ENCODE measurements at places on chromosomes 1 and 21.

DNA sequence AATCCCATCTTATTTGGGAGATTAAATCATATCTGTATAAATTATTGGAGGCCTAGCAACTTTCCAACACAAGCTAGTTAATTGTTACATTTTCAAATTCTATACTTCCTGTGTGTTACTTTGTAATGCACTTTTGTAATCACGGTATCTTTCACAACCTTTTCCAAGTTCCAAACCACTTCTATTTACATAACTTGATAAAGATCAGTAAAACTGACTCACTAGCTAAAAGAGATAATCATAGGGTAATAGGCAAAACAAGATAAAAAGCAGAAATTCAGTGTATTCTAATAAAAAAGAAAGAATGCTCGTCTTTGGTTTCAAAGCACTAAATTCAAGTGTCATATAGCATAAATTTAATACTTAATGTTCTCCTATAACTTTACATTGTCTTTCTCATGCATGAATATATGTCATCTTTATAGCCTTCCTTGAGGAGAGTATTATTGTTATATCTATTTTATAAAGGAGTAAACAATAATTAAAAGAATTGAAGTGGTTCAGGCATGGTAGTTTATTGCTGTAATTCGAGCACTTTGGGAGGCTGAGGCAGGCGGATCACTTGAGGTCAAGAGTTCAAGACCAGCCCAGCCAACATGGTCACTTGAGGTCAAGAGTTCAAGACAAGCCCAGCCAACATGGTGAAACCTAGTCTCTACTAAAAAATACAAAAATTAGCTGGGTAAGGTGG lies 66.4 kb downstream of the RGS13 start:
- no peak for DNase-seq

GRCh38 chr1:155856257-155856974 lies 598 bp downstream of the GON4L start:
- DNase-seq: no peak

DNA sequence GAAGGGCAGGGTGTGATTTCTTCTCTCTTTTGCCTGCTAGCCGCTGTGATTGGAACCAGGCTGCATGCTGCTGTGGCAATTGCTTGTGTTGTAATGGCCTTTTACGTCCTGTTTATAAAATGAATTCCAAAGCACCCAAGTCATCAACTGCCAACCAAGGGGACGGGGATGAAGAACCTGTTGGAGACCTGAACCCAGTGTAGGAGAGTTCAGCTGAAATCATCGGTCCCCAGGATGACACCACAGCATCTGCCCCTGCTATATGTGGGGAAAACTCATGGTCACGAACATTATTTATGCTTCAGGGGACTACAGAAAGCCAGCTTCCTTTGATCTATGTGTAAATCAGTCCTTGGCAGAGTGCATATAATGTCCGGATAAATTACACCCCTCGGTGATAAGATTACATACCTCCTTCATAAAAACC lies 3.8 kb downstream of the TMEM167B start:
- no peak for DNase-seq

GRCh38 chr1:182764029-182764727 lies 25.4 kb upstream of the NPL start:
- no peak for DNase-seq

GRCh38 chr1:206035027-206035426 lies 11.3 kb upstream of the CTSE start:
- DNase-seq: no peak

DNA sequence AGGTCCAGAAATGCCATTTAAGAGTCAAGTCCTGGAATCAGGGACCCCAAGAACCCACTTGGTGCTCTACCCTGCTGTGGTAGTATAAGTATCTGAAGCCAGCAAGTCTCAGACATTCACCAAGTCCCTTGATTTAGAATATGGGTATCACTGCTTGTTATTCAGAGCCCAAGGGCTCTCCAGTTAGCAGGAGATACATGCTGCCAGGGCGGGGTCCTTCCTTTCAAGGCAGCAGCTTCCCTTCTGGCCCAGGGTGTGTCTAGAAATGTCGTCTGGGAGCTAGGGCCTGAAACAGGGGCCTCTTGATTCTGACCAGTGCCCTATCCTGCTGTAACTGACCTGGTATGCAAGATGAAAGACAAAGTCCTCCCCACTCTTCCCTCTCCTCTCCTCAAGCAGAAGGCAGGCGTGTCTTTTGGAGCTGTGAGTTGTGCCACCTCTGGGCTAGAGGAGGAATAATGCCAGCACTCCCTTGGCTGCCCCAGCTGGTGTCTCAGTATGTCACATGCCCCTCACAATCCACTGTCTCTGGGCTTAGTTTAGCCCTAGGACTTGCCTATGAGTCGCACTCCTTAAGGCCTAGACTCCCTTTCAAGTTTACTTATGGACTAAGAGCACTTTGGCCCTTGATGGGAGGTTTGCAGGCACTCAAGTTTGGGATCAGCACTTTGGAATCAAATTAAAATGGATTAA lies 200.2 kb downstream of the MRPL39 start:
- DNase-seq: no peak

- no peak for DNase-seq
These were observed 332.7 kb downstream of the NEGR1 start for GRCh38 chr1:71949681-71950080.

DNA sequence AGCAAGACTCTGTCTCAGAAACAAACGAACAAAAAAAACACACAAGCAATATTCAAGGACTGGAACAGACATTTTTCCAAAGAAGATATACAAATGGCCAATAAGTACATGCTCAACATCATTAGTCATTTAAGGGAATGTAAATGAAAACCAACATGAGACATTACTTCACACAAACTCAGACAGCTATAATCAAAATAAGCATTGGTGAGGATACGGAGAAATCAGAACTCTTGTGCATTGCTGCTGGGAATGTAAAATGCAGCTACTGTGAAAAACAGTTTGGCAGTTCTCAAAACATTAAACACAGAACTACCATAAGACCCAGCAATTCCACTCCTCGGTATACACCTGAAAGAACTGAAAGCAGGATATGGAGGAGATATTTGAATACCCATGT lies 15.4 kb downstream of the NOL9 start:
- no peak for DNase-seq

GRCh38 chr1:172356620-172357019 lies 63.9 kb upstream of the C1orf105 start:
- no peak for DNase-seq

DNA sequence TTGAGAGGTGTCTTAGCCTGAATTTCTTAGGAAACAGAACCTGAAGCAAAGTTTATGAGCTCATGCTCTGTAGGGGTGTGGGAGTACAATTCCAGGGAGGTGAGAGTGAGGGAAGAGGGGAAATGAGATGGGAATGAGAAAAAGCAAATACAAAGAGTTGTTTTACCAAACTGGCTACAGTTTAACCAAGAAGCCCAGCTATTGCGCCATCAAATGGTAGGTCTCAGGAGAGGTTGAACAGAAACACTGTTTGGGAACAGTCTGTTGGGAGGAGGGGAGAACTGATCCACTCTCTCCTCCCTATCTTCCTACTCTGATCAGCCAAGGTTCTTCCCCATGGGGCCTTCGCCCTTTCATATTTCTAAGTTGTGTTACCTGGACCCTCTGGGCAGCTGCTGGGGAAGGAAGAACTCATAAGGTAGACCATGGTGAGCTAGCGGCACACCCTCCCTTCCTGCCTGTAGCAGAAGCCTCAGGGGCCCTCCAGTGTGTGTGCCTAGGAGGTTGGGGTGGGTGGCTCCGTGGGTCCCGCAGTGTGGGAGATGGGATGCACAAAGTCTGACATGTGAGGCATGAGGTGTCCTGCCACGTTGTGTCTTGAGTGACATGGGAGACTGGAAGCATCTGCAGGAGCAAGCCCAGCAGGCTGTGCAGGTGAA lies 120.5 kb downstream of the UCK2 start:
- DNase-seq: no peak

GRCh38 chr21:24275616-24276015 lies 1331.7 kb downstream of the MRPL39 start:
- no peak for DNase-seq

GRCh38 chr1:46455951-46456350 lies 33.7 kb upstream of the DMBX1 start:
- no peak for DNase-seq

GRCh38 chr1:1232208-1232795 lies at the start of gene B3GALT6:
Gene B3GALT6, plus strand, starts transcription at chr1:1232237. Its CDS starts 42 bp downstream, at chr1:1232279.
- DNase-seq: no peak

GRCh38 chr1:22494943-22495579 lies 43.4 kb downstream of the ZBTB40 start:
- DNase-seq: no peak

- DNase-seq: no peak
These were observed 3.8 kb downstream of the PTAFR start for GRCh38 chr1:28172713-28173150.

- no peak for DNase-seq
These were observed 20.9 kb downstream of the TMEM50B start for GRCh38 chr21:33458861-33459260.

GRCh38 chr1:178713259-178713658 lies 11.8 kb upstream of the RALGPS2 start:
- DNase-seq: no peak

GRCh38 chr1:58783090-58783992 lies 506 bp downstream of the JUN start:
- DNase-seq: no peak

GRCh38 chr1:198880397-198880796 lies 241.6 kb downstream of the PTPRC start:
- no peak for DNase-seq

DNA sequence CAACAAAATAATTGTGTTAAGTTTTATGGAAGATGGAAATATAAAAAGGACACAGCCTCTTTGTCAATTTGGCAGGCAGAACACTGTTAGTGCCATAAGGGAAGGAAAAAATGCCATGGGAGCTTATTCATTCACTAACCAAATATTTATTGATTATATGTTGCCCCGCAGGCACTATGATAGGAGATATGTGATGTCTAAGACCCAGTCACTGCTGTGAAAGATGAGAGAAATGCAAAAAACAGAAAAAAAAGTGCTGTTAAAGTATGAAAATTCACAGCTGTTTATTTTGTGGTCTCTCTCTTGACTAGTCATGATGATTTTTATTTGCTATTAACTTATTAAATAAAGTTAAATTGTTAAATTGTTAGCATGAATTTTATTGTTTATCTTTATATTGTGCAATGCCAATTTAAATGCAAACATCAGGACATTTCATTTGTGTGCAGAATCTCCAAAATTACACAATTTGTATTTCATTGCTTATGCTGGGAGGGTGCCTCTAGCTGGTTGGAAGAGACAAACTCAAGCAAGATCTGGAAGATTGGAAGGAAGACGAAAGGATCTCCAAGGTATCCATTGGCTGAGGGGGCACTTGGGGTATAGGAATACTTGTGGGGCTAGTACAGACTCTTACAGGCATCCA lies 17.8 kb upstream of the PTGFR start:
- no peak for DNase-seq

DNA sequence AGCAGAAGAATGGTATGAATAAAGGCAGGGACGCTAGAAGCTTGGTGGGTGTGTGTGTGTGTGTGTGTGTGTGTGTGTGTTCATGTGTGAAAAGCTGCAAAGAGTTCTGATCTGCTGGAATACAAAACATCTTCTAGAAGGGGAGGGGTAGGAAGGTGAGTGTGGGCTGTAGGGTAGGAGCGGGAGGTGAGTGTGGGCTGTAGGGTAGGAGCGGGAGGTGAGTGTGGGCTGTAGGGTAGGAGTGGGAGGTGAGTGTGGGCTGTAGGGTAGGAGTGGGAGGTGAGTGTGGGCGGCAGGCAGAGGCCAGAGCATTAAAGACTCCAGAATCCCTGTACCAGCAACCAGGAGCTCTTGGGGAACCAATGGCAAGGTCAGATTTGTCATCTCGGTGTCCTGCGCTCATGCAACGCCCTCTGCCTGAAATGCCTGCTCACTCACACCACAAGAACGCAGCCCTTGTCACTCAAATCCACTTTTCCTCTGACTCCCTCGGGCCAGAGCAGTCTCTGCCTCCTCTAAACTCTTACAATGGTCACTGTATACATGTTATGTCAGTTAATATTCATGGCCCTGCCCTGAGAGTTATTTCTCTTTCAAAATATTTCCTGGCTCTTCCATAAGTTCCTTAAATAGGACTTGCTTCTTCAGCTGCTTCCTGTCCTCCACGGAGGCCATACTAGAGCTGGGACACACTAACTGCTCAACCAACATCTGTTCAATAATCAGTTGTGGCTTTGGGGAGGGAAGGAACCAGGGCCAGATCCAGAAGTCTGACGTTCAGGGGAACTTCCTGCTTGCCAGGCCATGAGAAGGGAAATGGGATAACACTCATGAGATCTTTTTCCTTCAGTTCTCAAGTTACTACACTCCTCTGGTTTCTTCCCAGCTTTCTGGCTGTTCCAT lies 53.6 kb upstream of the ZNF644 start:
- DNase-seq: no peak

- no peak for DNase-seq
These were observed 50.8 kb downstream of the OPRD1 start for GRCh38 chr1:28862571-28863403.

- DNase-seq: no peak
These were observed 133.8 kb downstream of the ZSCAN20 start for GRCh38 chr1:33606272-33606671.

- no peak for DNase-seq
These were observed 8.2 kb upstream of the C1orf141 start for GRCh38 chr1:67142931-67143330.

DNA sequence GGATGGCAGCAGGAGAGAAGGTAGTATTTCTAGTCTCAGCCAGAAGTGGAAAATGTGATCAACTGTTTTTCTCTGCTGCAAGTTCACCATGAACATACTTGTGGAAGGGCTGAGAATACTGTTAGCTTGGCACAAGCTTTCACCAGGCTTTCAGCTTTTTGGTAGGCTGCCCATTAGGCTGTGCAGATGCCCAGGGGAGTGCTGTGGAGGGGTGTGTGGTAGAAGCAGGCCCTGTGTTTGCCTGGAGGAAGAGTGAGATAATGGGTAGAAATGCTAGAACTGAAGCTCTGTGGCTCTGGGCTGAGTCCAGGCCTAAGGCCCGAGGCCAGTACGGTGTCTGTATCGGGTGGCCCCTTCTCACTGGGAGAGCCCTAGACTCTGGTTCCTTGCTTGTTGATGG lies 9.8 kb downstream of the DNAJC6 start:
- DNase-seq: no peak

- DNase-seq: peak; percentile 51
These were observed 103.5 kb upstream of the ZBTB40 start for GRCh38 chr1:22347854-22348760.

- no peak for DNase-seq
These were observed 1.2 kb upstream of the C1orf198 start for GRCh38 chr1:230869500-230869899.

DNA sequence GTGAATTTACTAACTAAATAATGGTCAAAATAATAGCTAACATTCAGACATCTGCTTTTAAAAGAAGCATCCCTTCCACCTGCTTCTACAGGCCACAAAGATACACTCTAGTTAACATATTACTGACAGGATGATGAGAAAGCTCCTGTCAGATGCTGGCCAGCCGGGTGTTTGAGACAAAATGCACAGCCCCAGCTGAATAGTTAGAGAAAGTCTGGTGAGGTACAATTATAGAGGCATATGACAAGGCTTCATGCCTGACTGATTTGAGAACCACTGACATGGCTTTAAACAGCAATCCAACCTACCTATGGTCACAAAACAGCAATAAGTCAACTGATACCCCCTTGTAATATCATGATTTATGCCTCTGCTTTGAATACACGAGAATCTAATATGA lies 137.0 kb downstream of the DENND1B start:
- no peak for DNase-seq

Measured in smooth muscle cell of the brain vasculature (primary cell).